ENCODE measurements at places on chromosomes 11 and 22.

- peak; percentile 71 for DNase-seq
Measured at GRCh38 chr11:100687054-100687629, at the start of gene ARHGAP42. Gene ARHGAP42 (plus strand): TSS chr11:100687288. CDS start chr11:100687679, 391 bp downstream.

DNA sequence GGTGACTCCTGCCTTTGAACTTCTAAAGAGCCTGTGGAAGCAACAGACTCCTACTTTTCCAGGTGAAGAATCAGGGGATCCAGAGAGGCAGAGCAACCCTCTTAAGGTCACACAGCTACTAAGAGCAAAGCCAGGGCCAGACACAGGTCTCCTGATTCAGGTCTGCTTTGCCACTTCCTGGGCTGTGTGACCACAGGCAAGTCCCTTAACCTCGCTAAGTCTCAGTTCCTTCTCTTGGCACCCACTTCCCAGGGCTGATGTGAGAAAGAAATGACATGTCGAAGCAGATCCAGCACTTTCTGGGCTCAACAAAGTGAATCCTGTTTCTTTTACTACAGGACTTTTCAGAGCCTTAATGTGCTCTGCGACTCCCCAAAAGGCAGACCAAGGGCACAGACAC is 30.2 kb downstream of the UQCR10 start:
- DNase-seq: no peak

- no peak for DNase-seq
Measured at GRCh38 chr22:41070665-41071331, 21.6 kb upstream of the EP300 start.

- no peak for DNase-seq
Measured at GRCh38 chr11:17102462-17102861, 25.0 kb upstream of the RPS13 start.

DNA sequence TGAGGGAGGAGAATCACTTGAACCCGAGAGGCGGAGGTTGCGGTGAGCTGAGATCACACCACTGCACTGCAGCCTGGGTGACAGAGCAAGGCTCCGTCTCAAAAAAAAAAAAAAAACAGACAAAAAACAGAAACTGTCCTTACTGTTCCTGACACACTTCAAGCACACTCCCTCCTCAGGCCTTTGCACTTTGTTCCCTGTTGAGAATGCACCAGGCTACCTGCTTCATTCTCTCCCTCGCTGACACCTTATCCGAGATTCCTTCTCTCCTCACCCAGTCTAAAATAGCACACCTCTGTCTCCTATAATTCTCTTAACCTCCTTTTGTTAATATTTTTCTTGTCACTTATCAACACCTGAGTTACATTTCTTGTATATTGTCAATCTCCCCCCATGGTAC is 32.3 kb upstream of the TECTA start:
- DNase-seq: no peak

DNA sequence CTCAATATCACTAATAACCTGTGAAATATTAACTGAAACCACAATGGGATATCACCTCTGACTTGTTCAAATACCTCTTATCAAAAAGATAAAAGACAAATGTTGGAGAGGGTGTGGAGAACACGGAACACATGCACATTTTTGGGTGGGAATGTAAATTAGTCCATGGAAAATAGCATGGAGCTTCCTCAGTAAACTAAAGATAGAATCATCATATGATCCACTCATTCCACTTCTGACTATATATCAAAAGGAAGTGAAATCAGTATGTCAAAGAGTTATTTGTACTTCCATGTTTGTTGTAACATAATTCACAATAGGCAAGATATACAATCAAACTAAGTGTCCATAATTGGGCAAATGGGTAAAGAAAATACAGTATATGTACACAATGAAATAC is 57.4 kb downstream of the TYR start:
- DNase-seq: no peak

- DNase-seq: peak; percentile 31
Measured at GRCh38 chr11:68665436-68665835, 18.9 kb upstream of the GAL start.

- DNase-seq: no peak
Measured at GRCh38 chr11:110513259-110513801, 83.6 kb downstream of the FDX1 start.

DNA sequence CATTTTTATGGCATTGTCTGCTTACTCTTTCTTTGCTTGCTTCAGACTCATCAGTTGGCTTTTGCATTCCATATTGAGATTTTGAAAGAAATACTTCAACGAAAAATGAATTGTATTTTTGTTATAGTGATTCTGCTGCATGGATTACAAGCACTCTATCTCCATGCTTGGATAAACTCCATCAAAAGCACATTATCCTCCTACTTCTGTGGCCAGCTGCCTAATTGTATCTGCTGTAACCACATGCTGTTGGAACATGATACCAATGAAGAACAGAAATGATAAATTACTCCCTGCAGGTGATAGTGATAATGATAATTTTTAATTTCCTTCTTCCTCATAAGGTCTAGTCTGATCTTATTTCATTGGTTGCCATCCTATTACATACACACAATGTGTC is 100.8 kb downstream of the PRMT3 start:
- no peak for DNase-seq

GRCh38 chr11:132632641-132633124 is 899.6 kb downstream of the OPCML start:
- peak; percentile 97 for DNase-seq

DNA sequence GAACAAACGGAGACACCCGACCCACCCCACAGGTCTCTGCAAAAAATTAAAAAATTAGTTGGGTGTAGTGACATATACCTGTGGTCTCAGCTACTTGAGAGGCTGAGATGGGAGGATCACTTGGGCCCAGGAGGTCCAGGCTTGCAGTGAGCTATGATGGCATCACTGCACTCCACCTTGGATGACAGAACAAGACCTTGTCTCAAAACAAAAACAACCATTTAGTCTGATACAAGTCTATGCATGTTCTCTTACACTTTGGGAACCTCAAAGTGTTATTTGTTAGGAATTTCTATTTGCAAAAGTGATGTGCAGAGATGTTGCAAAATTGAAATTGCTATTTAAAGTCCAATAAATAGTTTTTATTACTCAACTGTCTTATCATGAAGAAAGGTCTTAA is 14.3 kb downstream of the ATG13 start:
- DNase-seq: no peak

DNA sequence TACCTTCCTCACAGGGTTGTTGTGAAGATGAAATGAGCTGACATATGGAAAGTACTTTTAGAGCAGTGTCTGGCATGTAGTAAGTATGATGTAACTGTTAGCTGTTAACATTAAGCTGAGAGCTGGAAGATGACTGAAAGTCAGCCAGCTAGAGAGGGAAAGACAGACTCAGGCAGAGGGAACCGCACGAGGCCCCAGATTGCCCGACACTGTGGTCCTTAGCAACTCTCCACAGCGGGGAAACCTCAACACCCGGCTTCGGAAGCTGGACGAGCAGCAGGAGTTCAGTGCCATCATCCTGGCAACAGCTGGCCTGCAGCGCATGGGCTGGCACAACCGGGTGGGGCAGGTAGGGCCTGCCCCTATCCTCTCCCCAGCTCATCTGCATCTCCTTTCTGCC is 6.5 kb downstream of the HMBS start:
- DNase-seq: no peak

- DNase-seq: peak; percentile 76
Measured at GRCh38 chr11:4626207-4627099, 10.8 kb upstream of the OR51D1 start.

GRCh38 chr11:2699531-2700414 is at the start of gene KCNQ1OT1:
Gene KCNQ1OT1 (minus strand): TSS chr11:2699994.
- peak; percentile 94 for DNase-seq

DNA sequence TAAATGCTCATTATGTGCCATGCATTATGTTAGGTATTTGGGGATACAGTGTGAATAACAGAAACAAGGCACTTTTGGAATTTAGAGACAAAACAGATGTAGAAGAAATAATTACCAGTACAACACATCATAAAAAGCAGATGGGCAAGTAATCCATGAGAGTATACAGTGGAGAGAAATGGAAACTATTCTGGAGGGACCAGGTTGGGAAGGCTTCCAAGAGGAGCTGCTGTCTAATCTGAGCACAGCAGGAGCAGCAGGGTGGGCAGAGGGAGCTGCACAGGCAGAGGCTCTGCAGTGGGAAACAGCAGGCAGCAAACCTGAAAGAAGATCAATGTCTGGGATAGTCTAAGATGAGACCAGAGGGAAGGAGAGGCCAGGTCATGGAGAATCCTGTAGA is 268.7 kb upstream of the CCDC90B start:
- no peak for DNase-seq

DNA sequence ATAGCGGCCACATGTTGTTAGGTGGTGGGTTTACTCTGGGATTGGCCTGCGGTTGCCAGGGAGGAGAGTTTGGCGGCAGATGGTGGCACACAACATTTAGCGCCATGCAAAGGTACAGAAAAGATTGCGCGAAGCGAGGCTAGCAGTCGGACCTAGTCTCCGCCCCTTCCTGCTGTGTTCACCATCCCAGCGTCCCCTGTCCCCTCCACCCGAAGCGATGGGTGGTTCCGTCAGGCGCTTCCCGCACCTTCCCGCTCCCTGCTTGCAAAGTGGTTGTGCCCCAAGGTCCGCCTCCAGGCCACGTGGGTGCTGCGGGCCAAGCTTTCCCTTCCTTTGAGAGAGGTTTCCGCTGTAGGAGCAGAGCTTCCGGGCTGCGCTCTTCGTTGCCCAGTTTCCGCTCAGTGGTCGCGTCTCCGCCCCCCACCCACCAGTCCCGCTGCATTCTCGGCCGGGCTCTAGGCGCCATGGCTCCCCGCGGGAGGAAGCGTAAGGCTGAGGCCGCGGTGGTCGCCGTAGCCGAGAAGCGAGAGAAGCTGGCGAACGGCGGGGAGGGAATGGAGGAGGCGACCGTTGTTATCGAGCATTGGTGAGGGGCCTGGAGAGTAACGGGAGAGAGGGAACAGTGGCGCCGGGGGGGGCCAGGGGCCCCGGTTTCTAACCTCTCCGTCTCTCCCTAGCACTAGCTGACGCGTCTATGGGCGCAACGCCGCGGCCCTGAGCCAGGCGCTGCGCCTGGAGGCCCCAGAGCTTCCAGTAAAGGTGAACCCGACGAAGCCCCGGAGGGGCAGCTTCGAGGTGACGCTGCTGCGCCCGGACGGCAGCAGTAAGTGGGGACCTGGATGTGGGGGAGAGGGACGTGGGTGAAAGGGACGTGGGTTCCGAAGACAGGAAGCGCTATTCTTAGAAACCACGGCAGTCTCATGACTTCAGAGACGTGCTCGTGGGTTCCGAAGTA is at the start of gene SELENOH:
TSS of gene SELENOH (plus strand) at position 360 of the 955 bp plus-strand sequence. CDS start at position 465, 105 bp downstream.
- DNase-seq: peak; percentile 97

DNA sequence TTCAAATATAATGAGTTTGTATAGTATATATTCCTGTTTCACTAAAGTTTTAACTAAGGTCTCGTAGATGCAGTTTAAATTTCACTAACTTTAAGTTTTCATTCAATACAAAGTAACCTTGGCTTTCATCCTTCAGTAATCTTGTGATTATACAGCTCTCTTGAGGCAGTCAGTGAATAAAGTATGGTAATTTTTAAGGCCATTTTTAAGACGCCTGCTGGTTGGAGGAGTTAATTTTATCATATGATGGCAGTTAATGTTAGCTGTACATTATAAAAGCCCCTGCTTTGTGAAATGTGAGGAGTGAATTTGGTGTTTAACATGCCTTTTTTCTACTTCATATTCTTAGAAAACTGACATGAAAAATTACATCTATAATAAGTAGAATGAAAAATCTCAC is 163.6 kb downstream of the TMEM135 start:
- DNase-seq: no peak

DNA sequence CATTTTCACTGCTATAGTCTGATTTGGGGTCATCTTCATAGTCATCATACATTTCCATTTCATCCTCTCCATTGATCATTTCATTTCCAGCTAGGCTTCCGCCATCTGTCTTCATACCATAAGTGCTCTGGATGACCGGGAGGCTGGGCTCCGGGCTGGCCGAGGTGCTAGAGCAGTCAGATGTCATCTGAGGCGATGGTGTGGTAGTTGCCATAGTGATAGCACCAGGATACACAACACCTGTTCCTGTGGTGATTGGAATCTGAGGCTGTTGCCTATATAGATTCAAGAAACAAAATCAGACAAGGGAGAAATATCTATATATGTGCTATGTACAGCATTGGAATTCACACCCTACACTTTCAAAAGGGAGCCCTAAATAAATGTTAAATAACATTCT is 383.5 kb downstream of the SOX6 start:
- DNase-seq: peak; percentile 12

DNA sequence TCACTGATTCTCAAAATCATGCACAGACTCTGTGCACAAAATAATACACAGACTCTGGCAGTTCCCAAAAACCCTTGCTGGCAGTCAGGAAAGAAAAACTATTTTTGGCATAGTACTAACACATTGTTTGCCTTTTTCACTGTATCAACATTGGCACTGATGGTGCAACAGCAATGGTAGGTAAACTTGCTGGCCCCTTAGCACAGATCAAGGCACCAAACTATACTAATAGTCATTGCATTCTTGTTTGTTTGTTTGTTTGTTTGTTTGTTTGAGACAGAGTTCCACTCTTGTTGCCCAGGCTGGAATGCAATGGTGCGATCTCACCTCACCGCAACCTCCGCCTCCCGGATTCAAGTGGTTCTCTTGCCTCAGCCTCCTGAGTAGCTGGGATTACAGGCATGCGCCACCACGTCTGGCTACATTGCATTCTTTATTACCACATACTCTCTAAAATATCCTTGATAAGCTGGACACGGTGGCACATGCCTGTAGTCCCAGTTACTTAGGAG is 81.0 kb upstream of the SLC6A5 start:
- DNase-seq: no peak

- DNase-seq: no peak
Measured at GRCh38 chr11:16789063-16789420, 50.6 kb downstream of the C11orf58 start.

GRCh38 chr11:46200537-46201281 is 76.8 kb upstream of the CREB3L1 start:
- DNase-seq: peak; percentile 93

DNA sequence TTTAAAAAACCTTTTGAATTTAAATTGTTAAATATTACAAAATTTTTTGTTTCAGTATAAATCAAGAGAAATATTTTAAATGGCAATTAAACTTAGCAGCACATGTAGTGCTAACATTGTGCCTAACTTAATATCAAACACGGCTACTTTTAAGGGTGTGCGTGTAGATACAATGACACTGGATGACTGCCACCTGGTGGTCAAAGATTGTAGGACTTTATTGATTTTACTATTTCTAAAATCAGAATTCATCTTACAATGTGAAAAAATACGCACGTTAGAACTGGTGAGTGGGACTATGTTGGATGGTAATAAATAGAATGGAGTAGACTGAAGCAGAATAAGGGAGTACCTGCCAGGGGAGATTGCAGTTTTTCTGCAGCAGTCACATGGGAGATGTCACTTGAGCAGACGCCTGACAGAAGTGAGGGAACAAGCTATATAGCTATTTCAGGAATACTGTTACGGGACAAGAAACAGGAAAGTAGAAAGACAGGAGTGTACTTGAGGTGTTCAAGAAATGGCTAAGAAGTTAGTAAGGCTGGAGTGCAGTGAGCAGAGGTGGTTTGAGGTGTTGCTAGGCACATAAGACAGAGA is 52.9 kb downstream of the UVRAG start:
- peak; percentile 44 for DNase-seq

Data from M059J (cell line).